ENCODE measurements at places on chromosomes 2 and 18.

GRCh38 chr2:48885841-48886240 lies 130.3 kb upstream of the LHCGR start:
- DNase-seq: no peak

DNA sequence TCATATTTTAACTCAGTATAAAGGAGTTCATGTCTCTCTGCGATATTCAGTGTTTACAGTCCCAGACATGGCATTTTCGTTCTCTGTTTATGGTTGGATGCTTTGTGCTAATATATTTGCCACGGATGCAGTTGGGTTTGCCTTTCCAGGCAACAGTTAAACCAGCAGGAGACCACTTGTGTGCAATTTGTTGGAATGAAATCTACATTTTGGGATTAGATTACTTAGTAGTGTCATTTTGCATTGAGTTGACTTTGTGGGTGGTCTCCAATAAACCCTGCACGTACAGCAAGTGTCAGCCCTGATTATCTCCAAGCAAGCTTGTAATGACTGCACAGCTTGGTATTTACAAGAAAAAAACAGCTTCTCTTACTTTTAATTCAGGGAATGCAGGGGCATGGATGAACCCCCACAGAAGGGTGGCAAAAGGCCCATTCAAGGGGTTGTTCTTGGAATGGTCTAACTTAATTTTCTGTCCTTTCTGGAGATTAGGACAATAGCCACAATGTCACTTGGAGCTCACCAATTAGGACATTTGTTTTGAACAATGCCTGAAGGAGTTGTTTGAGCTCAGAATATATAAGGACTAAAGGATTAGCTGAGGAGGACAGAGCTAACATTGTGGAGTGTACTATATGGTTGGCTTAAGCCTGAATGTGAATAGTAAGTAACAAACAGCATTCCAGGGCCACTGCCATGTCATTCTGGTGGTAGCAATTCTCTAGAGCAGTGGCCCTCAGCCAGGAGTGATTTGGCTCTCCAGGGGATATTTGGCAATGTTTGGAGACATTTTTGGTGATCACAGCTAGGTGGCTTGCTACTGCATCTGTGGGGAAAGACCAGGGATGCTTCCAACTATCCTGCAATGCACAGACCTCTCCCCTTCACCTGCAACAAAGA lies 121.5 kb downstream of the SLC4A3 start:
- no peak for DNase-seq

DNA sequence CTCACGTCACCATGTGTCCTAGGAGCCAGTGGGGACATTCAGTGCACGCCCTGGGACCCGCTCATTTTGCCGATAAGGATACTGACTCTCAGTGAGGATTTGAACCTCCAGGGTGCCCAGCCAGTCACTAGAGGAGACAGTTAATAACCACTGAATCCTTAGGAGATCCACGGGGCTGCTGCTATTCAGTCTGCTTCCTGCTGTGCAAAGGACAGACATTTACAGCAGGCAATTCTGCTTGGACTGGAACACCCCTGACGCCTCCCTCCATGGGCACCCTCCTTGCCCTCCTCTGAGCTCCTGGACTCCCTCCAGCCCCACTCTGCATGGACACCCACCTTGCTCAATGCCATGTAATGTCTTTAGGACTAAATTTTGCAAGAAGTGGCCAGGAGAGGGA lies 265.5 kb downstream of the EIPR1 start:
- no peak for DNase-seq

DNA sequence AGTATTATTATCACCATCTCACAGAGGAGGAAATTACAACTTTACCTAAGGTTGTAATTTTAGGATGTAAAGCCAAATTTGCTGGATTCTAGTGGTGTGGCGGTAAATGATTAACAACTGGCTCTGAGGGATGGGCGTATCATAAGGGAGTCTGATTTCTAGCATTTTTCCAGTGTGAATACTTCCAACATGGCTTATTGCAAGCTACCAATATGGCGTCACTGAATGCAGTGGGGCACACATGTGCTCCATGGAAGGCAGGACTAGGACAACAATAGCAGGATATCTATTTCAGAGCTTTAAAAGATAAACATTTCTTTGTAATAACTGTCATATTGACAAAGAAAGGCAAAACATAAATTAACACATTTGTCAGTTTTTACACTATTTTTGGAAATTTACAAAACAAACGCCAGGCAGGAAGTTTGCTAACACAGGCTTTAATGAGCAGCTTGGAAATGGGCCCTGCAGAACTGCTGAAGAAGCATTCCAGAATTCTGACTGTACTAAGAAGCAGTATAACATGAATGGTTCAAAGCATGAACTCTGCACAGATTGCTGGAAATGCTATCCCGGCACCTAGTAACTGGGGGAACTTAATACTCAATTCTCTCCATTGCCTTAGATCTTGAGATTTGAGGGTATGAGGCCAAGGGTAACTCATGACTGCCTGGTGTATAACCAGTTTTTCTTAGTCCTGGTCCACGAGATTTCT lies 439.3 kb upstream of the MAP2 start:
- DNase-seq: peak; percentile 8

- peak; percentile 98 for DNase-seq
Measured at GRCh38 chr18:10015941-10016819, 102.4 kb downstream of the VAPA start.

DNA sequence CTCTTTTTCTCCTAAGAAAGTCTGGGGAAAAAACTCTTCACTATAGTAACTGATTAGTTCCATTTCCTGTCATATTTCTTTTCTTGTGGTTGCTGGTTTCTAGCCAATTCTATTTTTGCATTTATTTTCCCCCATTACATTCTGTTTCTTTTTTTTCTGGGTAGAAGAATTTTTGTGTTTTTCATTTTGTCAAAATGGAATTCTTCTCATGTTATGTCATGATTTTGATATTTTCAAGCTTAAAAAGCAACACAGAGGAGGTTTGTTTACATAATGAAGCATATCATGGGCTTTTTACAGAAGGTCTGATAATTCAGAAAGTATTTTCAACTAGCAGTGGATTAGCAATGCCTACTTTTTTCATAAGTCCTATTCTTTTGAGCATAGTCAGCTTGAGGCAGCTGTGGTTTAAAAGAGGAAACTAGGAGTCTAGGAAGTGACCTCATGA lies 102.0 kb downstream of the MAP2 start:
- peak; percentile 81 for DNase-seq

DNA sequence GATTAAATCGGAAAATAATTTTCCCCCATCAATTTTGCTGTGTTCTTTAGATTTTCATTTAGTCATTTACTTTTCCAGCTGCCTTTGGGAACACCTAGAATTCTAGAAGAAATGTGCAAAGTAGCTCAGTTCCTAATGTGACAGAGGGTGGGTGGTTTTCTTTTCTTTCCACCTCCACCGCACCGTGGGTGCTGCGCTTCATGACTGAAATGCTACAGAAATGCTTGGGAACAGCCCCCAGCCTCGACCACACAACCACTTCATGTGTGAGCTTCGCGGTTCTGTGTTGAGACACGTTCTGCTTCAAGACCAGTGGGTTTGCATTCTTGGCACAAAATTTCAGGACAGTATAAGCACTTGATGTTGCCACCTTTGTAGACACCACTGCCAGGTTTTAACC lies 30.9 kb downstream of the E2F6 start:
- no peak for DNase-seq
